Activated T-cell treated with anti-CD3 and anti-CD28 coated beads for 4 hours (primary cell): ENCODE measurements at places on chromosomes 1 and 21.

- no peak for DNase-seq
Measured at GRCh38 chr1:109479901-109480300, 3.8 kb upstream of the ATXN7L2 start.

- no peak for DNase-seq
Measured at GRCh38 chr1:4106731-4107130, 206.7 kb upstream of the C1orf174 start.

DNA sequence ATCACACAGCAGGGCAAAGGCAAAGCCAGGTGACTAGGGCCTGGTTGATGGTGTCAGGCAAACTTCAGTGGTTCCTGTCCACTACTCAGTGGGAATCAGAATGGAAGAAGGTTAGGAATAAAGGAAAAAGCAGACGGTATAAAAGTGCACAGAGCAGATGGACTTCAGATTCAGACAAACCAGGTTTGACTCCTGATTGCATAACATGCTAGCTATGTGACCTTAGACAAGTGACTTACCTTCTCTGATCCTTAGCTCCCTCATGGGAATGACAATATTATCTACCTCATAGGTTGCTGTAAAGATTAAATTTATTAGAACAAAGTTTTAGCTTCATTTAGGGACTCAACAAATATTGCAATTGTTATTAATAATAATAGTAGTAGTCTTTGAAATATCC is 4.9 kb downstream of the PAQR7 start:
- DNase-seq: no peak

DNA sequence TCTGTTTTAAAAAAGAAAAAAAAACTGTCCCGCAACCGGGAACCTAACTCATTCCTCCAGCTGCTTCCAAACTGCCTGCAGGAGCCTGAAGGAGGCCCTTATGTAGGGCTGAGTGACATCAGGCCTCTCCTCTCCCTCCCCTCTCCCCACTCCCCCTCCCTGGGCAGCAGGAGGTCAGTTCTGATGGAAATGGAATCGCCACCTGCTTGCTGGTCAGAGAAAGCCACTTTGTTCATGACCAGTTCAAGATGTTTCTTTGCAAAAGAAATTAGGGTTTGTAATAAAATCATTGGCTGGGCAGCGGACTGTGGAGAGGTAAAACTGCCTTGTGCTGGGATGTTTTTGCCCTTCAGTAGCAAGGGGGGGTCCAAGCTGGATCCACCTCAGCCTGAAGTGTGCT is at the start of gene MAP1LC3C:
TSS of gene MAP1LC3C (minus strand) at position 73 of the 400 bp plus-strand sequence. CDS start 90 bp downstream, outside the sequence.
- no peak for DNase-seq

GRCh38 chr1:1917995-1918900 is 831 bp downstream of the TMEM52 start:
- no peak for DNase-seq

GRCh38 chr21:28827422-28827821 is 165.3 kb downstream of the LTN1 start:
- DNase-seq: no peak

DNA sequence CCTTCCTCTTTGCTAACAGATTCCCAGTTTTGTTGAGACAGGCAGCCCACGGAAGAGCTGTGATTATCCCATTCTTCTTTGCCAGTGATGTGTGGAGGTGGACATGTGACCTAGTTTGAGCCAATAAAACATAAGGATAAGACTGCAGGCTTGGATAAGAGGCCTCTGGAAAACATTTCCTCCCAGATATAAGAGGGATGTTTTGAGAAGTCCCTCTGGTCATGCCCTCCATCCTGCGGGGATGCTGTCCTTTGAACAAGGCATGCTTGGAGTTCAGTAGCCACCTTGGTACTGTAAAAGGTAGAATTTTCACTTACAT is 155.7 kb downstream of the TM2D1 start:
- no peak for DNase-seq

- no peak for DNase-seq
Measured at GRCh38 chr1:14442669-14443068, 155.8 kb upstream of the KAZN start.

- no peak for DNase-seq
Measured at GRCh38 chr1:163305441-163305840, 16.3 kb upstream of the NUF2 start.

- no peak for DNase-seq
Measured at GRCh38 chr21:45993210-45994085, 11.9 kb downstream of the COL6A1 start.

DNA sequence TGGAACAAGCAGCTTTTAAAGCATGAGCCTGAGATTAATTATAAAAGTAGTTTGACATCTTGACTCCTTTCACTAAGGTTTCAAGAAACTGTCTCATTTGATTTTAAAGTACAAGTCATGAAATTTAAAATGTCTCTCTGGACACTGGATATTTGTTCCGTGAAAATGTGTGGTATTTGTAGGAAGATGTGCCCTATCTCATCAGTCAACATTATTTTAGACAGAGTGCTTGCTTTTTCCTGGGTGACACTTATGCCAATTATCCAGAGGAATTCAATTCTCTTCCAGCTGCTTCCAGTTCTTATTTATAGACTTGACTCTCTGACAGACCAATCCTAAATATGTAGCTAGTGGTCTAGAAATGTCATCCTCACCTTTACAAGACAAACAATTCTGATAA is 300.4 kb downstream of the PLA2G4A start:
- no peak for DNase-seq

DNA sequence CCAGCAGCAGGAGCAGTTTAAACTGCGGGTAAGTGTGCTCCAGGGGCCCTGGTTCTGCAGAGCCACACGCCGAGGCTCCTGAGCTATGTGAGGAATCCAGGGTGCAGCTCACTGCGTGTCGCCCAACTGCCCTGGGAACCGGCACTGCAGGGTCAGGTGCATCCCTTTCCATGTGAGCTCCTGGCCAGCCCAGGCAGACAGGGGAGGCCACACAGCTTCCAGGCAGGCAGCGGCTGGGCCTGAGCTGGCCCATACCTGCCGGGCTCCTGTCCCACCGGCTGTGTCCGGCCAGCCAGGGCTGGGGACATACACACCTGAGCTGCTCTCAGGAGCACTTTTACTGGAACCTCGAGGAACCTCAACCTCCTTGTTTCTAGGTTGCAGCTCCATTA is 18.6 kb upstream of the COL18A1 start:
- no peak for DNase-seq

DNA sequence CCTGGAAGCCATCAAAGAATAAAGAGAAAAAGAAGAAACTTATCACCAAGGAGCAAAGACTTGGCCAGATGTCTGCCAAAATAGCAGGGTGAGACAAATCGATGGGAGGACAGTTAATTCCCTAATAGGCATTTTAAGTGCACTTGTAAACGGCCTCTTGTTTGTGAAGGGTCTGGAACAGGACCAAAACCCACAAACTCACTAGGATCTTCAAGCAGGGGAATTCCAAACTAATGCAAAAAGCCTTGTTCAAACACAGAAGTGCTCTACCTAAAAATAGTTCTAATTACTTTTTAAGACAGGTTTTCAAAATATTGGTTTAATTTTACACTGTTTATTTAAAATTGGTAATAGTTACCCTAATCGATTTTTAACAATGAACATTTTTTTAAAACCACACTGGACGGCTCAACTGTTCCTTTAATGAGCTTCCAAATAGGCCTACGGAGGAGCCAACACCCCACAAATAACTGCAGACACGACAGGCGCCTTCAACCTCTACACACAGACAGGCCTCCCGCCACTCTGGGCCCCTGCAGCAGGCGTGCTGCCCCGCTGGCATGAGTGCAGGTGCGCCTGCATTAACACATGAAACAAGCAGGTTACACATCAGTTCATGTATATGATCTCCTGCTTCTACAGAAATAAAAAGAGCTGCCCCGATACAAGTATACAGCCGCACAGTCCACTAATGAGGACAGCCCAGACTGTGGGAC is 15.8 kb downstream of the UBE2G2 start:
- DNase-seq: no peak

GRCh38 chr1:75980972-75981897 is 49.0 kb upstream of the ASB17 start:
- DNase-seq: no peak

DNA sequence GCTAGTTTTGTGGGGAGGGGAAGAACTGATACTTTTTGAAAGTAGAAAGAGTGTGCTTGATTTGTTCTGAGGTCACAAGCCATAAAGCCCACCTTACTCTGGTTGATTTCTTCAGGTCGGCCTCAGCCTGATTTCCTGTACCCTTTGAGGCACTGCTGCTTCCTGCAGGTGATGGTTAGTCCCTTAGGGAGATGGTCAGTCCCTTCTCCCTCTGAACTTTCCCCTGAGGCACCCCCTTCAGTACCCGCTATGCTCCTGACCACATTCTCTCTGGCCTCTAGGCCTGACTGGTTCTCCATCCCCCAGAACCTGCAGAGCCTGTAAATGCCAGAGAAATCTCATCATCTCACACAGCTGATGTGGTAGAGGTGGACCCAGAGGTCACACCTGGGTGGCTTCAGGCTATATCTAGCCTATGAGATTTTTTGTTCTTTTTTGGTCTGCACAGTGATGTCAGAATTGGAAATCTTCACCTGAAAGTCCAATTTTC is 15.0 kb upstream of the ID3 start:
- DNase-seq: no peak

- DNase-seq: no peak
Measured at GRCh38 chr21:44291078-44291935, 5.6 kb downstream of the AIRE start.

- no peak for DNase-seq
Measured at GRCh38 chr1:1032424-1032823, 12.5 kb downstream of the AGRN start.

DNA sequence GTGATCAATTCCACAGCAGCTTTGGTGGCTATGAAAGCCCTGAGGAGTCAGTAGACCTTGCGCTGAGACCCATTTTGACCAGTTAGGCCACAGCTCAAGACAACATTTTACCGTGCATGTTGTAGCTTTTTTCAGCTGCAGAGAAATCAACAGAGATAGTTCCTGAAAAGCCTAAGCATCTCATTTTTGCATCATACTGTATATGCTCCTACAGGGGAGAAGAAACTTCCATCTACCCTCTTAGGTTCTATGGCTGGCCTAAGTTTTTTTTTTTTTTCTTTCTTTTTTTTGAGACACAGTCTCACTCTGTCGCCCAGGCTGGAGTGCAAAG is 24.8 kb upstream of the EYA3 start:
- no peak for DNase-seq

DNA sequence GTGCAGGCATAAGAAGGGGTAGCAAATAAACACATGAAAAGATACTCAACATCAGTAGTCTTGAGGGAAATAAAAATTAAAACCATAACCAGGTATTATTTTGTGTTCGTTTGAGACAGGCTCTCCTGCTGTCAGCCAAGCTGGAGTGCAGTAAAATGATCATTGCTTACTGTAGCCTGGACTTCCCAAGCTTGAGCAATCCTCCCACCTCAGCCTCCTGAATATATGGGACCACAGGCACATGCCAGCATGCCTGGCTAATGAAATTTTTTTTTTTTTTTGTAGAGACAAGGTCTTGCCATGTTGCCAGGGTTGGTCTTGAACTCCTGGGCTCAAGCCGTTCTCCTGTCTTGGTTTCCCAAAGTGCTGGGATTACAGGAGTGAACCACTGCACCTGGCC is 108.0 kb downstream of the DNM3 start:
- no peak for DNase-seq

DNA sequence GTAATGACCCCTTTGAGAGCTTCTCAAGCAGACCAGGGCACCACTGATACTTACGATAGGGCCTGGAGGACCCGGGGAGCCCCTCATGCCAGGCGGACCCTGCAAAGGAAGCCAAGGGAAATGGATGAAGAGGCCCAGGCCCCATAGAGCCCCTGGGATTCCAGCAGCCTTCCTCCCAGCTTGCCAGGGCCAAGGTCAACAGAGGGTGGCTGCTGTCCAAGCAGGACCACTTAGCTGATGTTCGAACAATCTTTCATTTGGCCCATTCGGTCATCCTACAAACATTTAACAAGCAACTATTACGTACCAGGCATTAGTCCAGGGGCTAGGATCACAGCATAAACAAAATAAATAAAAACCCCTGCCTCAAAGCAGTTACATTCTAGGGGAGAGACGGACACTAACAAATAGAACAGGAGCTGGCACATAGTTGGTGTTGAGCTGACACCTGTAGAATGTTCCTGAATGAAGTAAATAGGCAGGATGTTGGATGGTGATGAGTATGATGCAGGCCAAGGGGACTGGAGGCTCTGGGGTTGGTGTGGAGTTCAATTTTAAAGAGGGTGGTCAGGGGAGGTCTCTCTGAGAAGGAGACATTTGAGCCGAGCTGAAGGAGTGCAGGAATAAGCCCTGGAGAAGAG is 27.0 kb upstream of the PEF1 start:
- DNase-seq: no peak

DNA sequence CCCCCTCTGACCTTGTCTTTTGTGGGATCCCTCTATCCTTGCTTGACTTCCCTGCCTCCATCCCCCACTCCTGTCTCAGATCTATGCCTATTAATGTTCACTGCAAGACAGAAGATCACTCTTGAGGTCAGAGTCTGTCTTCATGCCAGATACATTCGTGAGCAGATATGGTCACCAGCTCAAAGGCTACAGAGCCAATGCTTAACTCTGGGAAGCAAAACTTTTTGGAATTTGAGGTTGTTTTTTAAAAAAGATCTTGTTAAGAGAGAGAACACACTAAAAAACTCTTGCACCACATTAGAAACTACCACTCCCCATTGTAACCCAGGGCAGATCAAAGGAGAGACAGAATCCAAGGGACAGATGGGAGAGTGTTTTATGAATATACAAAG is 17.1 kb upstream of the A3GALT2 start:
- no peak for DNase-seq

GRCh38 chr1:89779151-89779940 is 41.5 kb upstream of the LRRC8D start:
- DNase-seq: no peak

GRCh38 chr1:194296201-194296600 is 1109.8 kb upstream of the B3GALT2 start:
- no peak for DNase-seq

- no peak for DNase-seq
Measured at GRCh38 chr21:29939104-29939923, 482 bp downstream of the GRIK1 start.

- DNase-seq: no peak
Measured at GRCh38 chr1:23567996-23568607, 8.8 kb upstream of the ID3 start.

GRCh38 chr1:19439464-19440171 is 45.7 kb downstream of the CAPZB start:
- DNase-seq: no peak

- no peak for DNase-seq
Measured at GRCh38 chr1:200838676-200839445, 33.9 kb upstream of the GPR25 start.

DNA sequence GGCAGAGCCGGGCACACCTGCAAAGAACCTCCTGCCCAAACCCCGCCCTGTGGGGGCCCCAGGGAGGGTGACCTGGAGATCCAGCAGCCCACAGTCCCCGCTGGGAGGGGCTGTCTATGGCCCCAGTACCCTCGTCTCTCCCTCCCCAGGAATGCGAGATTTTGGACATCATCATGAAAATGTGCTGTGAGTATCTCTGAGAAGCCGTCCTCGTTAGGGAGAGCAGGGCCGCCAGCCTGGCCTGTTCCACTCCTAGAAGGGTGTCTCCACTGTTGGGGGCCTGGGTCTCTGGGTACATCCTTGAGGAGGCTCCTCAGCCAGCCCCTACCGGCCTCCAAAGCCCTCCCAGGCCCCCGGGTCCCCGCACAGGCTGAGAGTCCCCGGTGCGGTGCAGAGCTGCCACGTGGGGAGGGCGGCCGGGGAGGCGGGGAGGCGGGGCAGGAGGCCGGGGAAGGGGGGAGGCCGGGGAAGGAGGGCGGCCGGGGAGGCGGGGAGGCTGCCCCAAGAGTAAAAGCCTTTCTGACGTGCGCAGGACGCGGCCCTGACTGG is 18.7 kb downstream of the COL6A1 start:
- DNase-seq: no peak
